ENCODE measurements at places on chromosomes 2 and 18.

DNA sequence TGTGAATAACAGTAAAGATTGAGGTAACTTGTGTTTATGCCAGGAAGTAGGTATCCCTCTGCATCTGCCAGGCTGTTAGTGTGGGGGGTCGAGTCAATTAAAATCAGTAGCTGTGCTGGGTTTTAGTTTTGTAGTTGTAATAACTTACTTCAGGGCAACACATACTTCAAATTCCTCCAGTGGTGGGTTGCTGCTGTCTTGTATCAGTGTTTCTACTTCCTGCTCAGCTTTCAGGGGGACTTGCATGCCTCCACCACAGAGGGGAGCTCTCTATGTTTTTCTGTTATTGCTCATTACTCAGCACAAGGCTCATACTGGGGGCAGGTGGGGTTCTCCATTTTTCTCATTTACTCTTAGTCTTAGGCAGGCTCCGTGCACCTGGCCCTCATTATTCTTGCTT is 136.8 kb downstream of the CAPN13 start:
- DNase-seq = no peak

DNA sequence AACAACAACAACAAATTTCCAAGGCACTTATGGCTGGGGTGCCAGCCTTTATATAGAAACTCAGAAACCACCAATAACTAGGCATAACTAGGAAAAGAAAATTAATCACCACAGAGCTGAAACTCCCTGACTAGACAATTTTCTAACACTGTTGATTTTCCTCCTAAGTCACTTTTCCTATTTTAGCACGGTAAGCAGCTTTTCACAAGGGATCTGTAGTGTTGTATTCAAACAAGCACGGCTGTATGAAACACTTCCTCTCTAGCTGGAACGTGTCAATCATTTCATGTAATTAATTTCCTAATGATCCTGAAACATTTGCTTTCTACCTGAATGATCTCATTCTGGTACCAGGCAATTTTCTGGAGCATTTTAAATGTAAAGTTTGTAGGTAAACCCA is 645.0 kb downstream of the IRS1 start:
- no peak for DNase-seq

DNA sequence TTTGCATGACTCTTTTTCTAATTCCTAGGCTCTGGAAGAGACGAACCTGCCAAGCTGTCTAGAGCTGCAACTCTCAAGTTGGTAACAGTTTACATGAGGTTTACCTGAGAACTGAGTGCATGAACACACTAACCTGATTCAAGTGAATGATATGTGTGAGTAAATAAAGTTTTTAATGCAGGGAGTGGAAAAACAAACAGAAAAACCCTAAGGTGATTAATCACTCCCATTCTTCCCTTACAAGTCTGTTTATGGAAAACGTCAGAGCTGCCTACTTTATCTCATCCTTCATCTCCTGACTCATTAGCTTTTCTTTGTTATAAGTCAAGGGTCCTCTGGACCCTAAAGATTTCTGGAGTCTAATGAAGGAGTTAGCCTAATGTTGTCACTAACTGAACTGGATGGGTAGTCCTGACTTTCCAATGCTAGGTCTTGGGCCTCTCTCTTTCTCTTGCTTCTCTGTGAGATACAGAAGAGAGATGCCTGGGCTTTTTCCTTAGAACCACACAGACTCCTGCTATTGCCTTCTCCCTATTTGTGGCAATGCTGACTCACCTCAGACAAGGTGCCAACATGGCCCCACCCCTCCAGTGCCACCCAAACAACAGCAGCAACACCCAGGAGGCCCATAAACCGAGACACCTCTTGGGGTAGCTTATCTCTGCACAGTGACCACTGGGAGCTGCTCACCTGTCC is 952.4 kb downstream of the EPHA4 start:
- peak; percentile 4 for DNase-seq

DNA sequence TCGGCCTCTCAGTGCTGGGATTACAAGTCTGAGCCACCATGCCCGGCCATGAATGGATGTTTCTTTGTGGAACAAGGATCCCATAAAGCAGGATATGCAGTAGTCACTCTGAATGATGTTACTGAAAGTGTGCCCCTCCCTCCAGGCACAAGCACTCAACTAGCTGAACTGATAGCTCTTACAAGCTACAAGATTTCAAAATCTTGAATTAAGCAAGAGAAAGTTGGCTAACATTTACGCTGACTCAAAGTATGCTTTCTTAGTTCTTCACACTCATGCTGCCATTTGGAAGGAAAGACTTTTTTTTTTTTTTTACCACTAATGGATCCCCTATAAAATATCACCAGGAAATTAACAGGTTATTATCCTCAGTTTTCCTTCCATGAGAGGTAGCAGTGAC is 549.0 kb upstream of the PKDCC start:
- no peak for DNase-seq

GRCh38 chr2:24970483-24971285 is 1.1 kb downstream of the DNAJC27 start:
- DNase-seq = no peak

GRCh38 chr2:130849896-130850787 is 13.4 kb downstream of the ARHGEF4 start:
- DNase-seq = no peak

DNA sequence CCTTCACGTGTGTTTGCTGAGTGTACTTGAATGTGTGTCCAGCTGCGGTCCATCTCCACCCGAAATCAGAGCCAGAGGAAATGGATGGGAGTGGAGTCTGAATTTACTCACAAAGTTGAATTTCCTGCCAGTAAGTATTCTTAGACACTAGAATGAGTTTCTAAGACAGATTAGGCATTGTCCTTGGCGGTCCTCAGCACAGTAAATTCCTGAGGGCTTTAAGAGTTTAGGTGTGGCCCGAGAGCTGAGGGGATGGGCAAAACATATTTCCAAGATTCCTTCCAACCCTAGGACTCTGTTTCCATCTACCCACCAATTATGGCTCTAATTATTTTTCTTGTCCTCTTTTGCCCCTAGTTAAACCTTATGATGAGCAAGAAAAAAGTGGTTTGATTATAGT is 90.3 kb upstream of the PHLPP1 start:
- DNase-seq = no peak

GRCh38 chr2:113996671-113997594 is 107.0 kb downstream of the ACTR3 start:
- DNase-seq = no peak

DNA sequence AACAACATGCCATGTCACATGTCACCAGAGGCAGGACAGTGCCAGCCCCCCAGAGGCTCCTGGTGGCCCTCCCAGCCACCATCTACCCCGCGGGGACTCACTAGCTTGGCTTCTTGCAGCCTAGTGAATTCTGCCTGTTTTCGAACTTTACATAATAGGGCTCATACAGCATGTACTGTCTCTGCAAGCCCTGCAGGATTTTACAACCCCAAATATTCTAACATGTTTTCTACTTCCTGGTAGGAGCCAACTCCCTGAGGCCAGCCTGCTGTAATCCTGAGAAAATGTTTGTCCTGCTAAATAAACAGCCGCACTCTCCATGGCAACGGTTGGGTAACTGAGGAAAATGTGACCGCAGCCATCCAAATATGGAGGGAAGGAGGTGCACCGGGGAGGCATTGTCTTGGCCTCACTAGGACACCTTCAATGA is 2.7 kb downstream of the PER2 start:
- peak; percentile 55 for DNase-seq

DNA sequence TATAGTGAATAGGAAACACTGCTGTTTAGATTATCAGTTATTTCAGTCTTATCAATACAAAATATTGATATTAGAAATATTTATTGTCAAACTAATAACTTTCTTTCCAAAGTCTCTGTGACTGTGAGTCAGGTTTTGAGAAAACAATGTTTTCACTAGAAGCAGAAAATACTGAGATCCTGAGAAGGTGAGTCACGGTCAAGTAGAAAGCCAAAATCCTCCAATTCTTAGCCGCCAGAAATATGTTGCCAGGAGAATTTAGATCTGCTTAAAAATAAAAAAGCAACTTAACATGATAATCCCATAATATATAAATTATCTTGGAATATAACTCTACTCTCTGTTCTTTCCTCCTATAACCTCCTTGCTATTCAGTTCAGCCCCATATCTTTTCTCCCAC is 181.9 kb upstream of the NRXN1 start:
- no peak for DNase-seq

- no peak for DNase-seq
Observed at GRCh38 chr18:26056291-26056690, 34.1 kb downstream of the SS18 start.

GRCh38 chr18:77377813-77378212 is 128.2 kb downstream of the GALR1 start:
- no peak for DNase-seq

- no peak for DNase-seq
Observed at GRCh38 chr18:63186520-63187222, 132.9 kb downstream of the BCL2 start.

- no peak for DNase-seq
Observed at GRCh38 chr2:162293122-162293786, 25.2 kb downstream of the IFIH1 start.

DNA sequence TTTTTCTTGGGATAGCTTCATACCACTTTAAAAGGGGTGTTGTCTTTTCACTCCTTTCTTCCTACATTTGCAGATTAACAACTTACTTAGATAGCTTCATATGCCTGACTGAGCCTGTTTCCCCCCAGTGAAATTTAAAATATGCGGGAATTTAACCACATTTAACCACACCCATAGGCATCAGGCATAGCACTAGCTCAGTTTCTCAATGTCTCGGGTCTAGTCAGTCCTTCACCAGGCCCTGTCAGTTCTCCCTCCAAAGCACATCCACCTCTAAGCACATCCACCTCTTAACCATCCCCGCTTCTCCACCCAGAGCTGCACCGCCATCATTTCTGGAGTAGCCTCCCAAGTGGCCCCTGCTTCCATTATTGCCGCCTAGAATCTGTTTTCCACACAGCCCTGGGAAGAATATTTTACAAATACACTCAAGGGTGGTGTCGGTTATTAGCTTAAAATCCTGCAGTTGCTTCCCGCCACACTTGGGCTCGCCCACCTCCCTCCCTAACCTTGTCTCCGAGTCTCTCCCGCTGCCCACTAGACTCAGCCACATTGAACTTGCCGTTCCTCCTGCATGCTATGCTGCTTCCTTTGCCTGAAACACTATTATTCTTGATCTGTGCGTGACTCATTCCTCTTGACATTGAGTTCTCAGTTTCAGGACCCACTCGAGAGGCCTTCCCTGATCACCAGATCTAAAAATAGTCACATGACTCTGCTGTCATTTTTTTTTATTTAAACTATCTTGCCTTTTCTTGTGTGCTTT is 68.3 kb downstream of the SPTBN1 start:
- DNase-seq = no peak

DNA sequence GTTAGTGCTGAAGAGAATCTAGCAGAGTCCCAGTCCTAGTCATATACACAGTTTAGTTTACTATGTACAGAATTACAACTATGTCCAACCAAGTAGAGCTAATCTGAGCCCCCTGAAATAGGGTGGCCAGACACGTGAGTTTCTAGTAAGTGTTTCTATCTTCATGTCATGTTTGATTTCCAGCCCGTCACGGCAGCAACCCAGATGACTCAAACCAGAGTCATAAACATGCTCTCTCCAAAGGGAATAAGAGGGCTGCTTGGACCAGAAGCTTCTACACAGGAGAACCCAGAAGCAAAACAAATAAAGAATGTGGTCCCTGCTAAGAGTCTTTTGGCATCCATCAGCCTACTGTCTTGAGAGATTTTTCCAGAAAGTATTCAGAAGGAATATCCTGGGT is 64.9 kb upstream of the WIPF1 start:
- DNase-seq = no peak

DNA sequence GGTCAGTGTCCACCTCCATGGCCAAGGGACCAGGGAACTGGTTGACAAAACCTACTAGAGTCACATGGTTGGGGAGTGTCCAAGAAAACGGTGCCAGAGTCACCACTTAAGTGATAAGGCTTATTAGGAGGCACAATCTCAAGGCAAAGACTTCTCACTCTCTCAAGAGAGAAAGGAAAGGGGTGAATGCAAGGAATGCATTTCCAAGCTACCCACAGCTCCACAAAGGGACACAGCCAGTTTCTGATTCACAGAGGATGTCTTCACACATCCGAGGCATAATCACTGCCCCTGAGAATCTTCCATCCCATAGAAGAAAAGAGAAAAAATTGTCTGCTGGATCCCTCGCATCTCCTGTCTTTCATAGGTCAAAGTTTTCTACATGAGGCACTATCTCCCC is 269.3 kb downstream of the TNS1 start:
- DNase-seq = no peak

GRCh38 chr2:55601849-55602248 is 15.6 kb downstream of the PPP4R3B start:
- no peak for DNase-seq

GRCh38 chr2:225488743-225489142 is 89.2 kb downstream of the NYAP2 start:
- DNase-seq = no peak

DNA sequence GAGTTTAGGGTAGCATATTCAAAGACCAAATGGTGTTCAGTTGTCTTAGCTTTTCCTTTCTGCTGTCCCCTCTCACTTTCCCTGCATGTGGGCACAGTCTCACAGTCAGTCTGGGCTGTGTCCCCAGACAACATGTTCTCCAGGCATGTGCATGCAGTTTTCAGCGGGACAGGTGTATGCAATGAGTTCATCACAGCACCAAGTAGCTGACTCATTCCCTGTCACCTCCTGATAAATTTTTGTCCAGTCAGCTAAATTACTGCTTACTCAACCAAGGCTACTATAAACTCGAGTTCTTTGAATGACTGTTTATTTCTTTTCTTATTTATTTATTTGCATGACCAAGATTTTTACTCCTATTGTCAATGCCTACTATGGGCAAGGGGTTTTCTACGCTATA is 148.8 kb upstream of the CDH19 start:
- no peak for DNase-seq

DNA sequence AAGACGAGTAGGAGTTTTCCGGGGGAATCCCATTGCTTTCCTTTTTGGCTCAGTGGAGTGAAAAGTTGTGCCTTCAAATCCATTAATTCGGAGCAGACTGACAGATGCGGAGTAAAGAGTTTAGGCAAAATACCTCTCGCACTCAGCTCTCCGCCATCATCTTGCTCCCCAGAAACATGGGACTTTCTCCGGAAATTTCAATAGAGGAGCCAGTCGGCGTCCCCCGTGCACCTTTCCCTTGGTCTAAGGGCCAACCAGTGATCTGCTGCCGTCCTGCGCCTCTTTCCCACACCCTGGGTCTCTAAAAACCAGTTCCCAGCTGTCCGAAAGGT is 318 bp downstream of the TYW5 start:
- no peak for DNase-seq

DNA sequence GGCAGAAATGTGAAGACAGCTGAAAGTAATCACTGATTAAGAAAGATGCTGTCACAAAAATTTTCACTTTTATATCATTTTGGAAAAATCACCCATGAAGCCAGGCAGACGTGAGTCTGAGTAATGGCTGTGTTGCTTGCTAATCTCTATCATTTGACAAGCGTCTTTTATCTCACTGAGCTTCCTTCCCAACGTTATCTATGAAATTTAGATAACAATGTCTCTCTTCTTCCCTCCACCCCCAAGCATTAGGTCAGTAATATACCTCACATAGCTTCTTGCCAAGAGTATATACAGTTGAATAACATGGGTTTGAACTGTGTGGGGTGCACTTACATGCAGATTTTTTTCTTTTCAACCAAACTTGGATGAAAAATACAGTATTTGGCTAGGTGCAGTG is 388.6 kb upstream of the NRXN1 start:
- DNase-seq = no peak

GRCh38 chr18:43563780-43564179 is 286.5 kb upstream of the SYT4 start:
- no peak for DNase-seq

GRCh38 chr2:54986264-54986663 is 64.0 kb downstream of the RTN4 start:
- no peak for DNase-seq

- no peak for DNase-seq
Observed at GRCh38 chr2:18799397-18799796, 210.0 kb upstream of the NT5C1B start.

Data from NCI-H510A (cell line).